ENCODE measurements at places on chromosomes 12 and 14. TPM values are rescaled to one million over a fixed set of nuclear protein-coding genes. Genes with fewer than 3 reads are reported as not detected.

Gene RFLNA
- 1.4 TPM for total RNA-seq

DNA sequence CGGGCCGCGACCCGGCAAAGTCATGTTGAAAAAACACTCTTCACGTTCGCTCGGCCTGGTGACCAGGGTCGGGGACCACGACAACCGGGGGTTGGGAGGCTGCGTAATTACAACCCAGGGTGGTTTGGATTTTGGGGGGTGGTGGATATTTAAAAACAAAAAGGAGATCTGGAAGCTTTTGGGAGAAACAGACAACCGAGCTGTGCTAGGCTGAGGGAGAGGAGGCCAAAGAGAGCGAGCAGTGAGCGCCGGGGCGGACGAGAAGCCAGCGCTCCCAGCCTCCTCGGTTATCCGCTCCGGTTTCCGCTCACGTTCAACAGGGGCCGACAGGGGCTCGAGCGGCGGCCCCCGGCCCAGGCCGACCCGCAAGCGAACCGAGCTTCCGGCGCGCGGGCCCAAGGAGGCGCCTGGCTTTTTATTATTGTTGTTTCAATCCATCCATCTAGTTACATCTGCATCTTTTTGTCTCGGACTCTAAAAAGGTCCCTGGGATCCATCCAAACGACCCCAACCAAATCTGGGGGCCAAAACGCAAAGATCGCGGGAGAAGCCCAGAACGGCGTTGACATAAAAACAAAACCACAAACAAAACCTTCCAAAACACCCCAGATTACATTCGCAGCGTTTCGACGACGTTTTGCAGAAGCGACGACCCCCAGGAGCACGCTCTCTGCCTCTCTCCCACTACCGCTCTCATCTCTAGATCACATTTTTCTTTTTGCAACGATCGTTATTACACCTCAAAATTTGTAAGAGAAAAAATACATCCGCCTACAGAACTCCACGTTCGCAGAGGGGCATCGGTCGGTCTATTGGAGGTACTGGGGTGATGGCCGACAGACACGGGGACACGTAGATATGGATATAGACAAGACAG lies 771 bp downstream of the OTX2 start:
- H3K4me3 ChIP-seq: peak overlapping the region; percentile 36
- no peak overlapping the region for H3K27ac ChIP-seq
- H3K4me1 ChIP-seq: peaks cover 26% of the 10 kb centered on the region
- H3K36me3 ChIP-seq: peaks cover 3% of the 10 kb centered on the region
- H3K27me3 ChIP-seq: peaks cover 82% of the 10 kb centered on the region
- DNase-seq: no peak

GRCh38 chr12:43692064-43692463 lies 66.5 kb downstream of the PUS7L start:
- peaks cover 4% of the 10 kb centered on the region for H3K4me1 ChIP-seq
- no peaks in the 10 kb centered on the region for H3K36me3 ChIP-seq
- H3K4me3 ChIP-seq: no peak overlapping the region
- no peak for DNase-seq

Gene FOXG1
- total RNA-seq: not detected

DNA sequence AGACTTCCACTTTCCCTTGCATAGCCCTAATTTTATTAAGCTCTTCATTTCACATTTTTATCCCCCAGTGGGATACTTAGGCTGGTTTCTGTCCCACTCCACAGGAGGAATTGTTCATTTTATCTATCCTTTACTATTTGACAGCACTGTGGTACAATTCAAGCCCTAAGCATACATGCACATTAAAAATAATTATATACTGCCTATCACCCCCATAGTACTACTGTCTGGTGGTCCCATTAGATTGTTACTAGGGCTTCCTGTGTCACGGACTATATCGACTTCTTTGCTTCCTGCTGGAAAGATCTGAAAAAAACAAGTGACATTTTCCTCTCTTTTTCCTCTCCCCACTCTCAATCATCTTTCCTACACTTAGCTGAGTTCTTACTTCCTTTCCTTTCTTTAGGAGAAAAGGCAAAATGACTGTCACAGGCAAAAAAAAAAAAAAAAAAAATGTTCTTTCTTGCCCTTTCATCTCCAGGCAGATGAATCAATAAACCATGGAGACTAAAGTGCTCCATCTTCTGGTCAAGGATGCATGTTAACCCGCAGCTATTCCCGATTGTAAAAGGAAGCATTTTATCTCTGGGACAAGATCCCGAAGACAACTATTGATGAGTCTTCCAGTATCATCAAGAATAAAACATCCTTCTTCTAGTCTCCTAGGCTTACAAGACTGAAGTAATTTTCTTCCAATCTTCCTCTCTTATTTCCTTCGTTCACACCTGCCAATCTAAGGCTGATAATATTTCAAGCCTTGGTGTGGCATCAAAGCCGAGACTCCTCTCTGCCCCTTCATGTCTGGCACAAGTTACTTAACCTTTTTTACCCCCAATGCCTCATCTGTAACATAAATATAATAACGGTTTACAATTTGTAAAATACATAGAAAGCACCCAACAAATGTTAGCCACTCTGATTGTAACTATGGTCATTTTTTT lies 94.4 kb upstream of the PLEKHG7 start:
- no peaks in the 10 kb centered on the region for H3K36me3 ChIP-seq
- no peaks in the 10 kb centered on the region for H3K27me3 ChIP-seq
- no peak for DNase-seq
- H3K4me3 ChIP-seq: no peak overlapping the region

Gene MYH6
- total RNA-seq: not detected

Gene ANKS1B
- 0.70 TPM for total RNA-seq

Gene SPTLC2
- total RNA-seq: 31.3 TPM

GRCh38 chr12:104620837-104621531 lies 164.2 kb downstream of the CHST11 start:
- DNase-seq: no peak
- no peaks in the 10 kb centered on the region for H3K27me3 ChIP-seq
- H3K4me1 ChIP-seq: peaks cover under 1% of the 10 kb centered on the region
- no peaks in the 10 kb centered on the region for H3K36me3 ChIP-seq

DNA sequence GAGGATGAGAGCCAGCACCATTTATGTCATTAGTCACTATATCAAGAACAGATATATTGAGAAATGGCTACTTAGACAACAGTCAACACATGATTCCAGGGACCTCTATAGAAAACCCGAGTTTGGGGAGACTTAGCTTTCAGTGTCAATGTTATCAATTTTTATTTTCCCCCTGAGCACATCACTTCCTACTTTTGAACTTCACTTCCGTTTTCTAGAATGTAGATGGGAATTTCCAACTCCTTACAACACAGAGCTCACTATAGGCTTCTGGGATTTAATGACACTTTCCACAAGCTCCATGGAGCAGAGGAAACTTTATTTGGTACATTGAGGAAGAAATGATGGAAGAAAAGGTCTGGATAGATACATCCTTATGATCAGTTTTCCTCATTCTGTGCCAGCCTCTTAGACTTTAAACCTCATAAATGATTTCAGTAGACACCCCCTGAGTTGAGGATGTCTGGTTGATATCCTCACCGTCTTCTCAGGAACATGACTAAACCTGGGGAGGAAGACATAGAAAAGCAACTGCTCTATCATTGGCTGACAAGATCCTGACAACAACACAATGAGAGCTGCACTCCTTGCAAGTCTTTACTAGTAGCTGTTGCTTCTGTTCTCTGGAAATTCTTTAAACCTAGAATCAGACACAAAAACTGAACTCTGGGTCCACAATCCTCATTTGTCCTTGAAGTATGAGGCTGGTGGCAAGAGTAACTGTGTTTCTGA lies 449.4 kb upstream of the OR4E1 start:
- no peaks in the 10 kb centered on the region for H3K4me1 ChIP-seq
- peaks cover 23% of the 10 kb centered on the region for H3K27me3 ChIP-seq
- no peak for DNase-seq
- H3K27ac ChIP-seq: no peak overlapping the region

DNA sequence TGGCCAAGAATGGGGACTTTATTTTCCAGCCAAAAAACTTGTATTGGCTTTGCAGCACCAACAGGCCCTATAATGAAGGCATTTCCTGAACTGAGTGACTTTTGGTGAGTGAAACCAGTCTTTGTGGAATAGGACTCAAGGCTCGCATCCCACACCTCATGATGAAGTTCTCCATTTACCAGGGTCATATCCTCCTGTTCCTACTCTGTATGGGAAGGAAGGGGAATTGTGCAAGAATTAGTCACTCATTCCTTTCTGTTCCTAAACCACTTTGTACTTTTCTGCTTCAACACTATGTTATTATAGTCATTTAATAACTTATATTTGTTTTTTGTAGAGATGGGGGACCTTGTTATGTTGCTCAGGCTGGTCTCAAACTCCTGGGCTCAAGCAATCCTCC lies 2.3 kb upstream of the SPATS2 start:
- H3K27ac ChIP-seq: no peak overlapping the region
- H3K36me3 ChIP-seq: no peaks in the 10 kb centered on the region
- H3K4me3 ChIP-seq: no peak overlapping the region
- no peaks in the 10 kb centered on the region for H3K27me3 ChIP-seq
